Aorta (tissue), 5 donors: ENCODE measurements at places on chromosomes 16 and 17. TPM values are rescaled to one million over a fixed set of nuclear protein-coding genes. Genes with fewer than 3 reads are reported as not detected.
A peak's percentile ranks its signal among the peaks of the same experiment; 100 is the strongest.

PIRT gene
- total RNA-seq, result 0.18 TPM

BAIAP2 gene
- 23.7 TPM for total RNA-seq

CCL14 gene
- 136 TPM for total RNA-seq

MYOCD gene
- total RNA-seq, result 91.6 TPM

CSH2 gene
- not detected for total RNA-seq

GRCh38 chr17:67619555-67619954 is 98.2 kb upstream of the NOL11 start:
- no peaks in the 10 kb centered on the region for H3K36me3 ChIP-seq
- H3K4me3 ChIP-seq, result no peak overlapping the region
- no peak for DNase-seq
- H3K27me3 ChIP-seq, result no peaks in the 10 kb centered on the region
- no peaks in the 10 kb centered on the region for H3K4me1 ChIP-seq

DNA sequence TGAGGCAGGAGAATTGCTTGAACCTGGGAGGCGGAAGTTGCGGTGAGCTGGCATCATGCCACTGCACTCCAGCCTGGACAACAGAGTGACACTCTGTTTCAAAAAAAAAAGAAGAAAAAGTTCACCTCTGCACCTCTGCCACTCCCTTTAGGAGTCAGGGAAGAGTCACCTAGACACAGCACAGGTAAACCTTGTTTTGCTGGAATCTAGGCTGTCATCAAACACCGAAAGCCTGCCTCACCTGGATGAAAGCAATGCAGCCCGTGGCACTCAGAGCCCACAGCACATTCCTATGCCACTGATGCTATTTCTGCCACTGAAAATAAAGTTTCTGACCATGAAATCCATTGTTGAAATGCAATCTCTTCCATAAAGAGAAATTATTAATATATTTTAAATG is 22.2 kb downstream of the CFAP52 start:
- no peaks in the 10 kb centered on the region for H3K36me3 ChIP-seq

GRCh38 chr17:40615068-40615840 is 32.4 kb downstream of the SMARCE1 start:
- H3K27ac ChIP-seq, result no peak overlapping the region
- no peak overlapping the region for H3K4me3 ChIP-seq
- no peaks in the 10 kb centered on the region for H3K36me3 ChIP-seq
- DNase-seq, result no peak
- no peaks in the 10 kb centered on the region for H3K4me1 ChIP-seq
- H3K27me3 ChIP-seq, result no peaks in the 10 kb centered on the region

GRCh38 chr17:78974635-78975591 is 4.8 kb downstream of the LGALS3BP start:
- H3K4me3 ChIP-seq, result no peak overlapping the region
- no peaks in the 10 kb centered on the region for H3K27me3 ChIP-seq
- DNase-seq, result peak; percentile 84

DNA sequence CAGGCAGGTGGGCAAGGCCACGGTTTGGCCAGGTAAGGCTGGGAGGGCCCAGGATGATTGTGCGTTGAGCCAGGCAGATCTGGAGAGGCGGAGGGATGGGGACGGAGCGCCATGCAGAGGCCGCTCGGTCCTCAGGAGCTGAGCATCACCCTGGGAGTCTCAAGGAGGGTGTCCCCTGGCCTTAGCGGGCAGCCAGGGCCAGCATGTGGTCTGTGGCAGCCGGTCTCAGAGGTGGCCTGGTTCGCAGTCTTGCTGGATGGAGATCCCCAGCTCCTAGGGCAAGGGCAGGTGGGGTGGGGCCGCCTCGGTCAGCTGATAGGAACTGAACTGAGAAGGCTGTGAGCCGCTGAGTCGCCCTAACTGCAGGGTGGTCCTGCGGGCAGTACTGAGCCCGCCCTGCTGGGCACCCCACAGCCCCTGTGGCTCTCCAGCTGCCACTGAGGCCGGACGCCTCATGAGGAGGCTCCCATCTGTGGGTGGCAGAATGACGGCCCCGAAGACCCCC is 11.6 kb upstream of the CDH15 start:
- H3K27ac ChIP-seq, result no peak overlapping the region
- no peaks in the 10 kb centered on the region for H3K27me3 ChIP-seq
- H3K4me3 ChIP-seq, result no peak overlapping the region

DNA sequence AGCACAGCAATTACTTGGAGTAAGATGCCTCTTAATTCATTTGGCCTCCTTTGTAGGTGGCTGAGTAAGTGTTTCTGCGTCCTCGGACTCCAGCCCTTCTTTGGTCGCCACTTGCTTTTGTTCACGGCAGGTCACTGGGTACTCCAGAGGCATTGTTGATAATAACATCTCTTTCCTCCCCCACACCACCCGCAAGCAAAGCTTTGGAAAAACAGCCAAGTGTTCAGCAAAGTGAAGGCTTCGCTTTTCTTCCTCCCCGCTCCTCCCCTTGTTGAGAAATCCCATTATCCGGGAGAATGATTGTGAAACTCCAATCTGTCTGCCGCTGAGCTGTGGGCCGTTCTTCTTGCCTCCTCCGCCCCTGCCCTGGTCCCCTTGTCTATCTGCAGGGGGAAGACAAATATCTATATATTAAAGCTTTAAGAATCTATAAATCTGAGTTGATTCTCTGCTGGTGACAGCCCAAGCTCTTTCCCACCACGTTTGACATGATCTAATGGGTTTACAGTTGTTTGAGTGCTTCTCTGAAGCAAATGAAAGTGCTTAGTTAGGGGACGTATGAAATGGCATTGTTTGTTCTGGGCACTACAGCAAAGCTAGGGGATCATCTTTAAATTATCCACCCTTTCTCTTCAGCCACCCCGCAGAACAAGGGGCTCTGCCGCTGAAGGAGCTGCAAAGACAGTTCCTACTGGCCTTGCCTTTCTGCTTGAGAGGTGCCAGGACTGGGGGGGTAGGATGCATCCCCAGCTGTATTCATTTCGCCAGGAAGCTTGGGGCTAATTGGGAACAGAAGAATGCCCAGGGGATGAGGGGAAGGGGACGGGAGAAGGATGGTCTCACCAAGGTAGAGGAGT is 167.1 kb downstream of the CCDC182 start:
- H3K36me3 ChIP-seq, result no peaks in the 10 kb centered on the region
- peaks cover 1% of the 10 kb centered on the region for H3K4me1 ChIP-seq
- no peaks in the 10 kb centered on the region for H3K27me3 ChIP-seq
- no peak overlapping the region for H3K27ac ChIP-seq

DNA sequence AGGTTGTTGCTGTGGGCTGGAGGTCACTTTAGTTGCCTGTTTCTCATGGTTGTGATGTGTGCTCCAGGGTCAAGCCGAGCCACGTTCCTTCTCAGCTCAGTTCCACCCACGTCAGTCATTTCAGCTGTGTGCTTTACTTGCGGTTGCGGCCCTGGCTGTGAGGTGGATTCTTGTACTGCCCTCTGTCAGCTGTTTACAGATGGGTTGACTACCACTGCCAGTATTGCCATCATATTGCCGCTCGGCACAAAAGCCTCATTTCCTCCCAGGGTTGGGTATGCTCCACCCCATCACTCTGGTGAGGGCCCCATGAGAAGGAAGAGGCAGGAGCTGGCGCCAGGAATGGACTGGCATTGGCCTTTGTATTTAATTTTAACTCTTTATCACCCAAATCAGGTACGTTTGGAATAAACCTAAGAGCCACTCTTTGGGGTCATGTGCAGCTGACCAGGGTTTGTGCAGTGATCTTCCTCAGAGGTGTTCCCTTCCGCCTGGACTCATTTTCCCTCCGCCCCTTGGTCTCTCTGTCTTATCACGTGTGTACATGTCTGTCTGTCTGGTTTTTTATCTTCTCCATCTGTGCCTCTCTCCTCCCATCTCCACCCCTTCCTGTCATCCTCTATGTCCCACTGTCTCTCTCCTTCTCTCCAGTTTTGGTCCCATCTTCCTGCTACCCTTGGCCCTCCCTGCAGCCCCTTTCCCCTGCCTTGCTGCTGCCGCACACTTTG is 25.0 kb downstream of the METTL22 start:
- no peaks in the 10 kb centered on the region for H3K36me3 ChIP-seq
- H3K27ac ChIP-seq, result no peak overlapping the region
- no peak overlapping the region for H3K4me3 ChIP-seq
- no peaks in the 10 kb centered on the region for H3K27me3 ChIP-seq
- no peak for DNase-seq

DNA sequence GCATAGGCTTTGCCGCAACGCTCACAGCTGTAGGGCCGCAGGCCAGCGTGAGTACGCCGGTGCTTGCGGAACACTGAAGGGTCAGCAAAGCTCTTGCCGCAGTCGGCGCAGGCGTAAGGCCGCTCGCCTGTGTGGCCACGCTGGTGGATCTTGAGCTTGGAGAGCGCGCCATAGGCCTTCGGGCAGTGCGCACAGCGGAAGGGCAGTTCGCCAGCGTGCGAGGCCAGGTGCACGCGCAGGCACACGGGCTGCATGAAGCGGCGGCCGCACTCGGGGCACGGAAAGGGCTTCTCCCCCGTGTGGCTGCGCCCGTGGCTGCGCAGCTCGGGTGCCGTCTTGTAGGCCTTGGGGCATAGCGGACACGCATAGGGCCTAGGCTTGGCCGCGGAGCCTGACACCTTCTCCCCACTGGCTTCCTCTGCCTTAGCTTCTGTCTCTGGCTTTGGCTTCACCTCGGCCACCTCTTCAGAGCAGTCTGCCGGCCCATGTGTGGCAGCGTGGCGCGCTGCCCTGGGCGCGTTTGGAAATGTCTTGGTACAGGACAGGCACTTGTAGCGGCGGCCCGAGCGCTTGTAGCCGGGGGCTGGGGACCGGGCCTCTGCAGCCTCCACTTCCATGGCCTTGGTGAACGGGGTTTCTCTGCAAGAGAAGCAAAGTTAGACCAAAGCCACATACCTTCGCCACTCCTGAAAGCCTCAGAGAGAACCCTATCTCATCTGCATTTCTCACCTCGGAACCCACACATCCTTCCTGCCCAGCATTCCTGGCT is 10.0 kb downstream of the ZNF668 start:
- H3K27me3 ChIP-seq, result no peaks in the 10 kb centered on the region
- H3K4me3 ChIP-seq, result no peak overlapping the region
- no peak overlapping the region for H3K27ac ChIP-seq
- no peak for DNase-seq
- H3K4me1 ChIP-seq, result no peaks in the 10 kb centered on the region

DNA sequence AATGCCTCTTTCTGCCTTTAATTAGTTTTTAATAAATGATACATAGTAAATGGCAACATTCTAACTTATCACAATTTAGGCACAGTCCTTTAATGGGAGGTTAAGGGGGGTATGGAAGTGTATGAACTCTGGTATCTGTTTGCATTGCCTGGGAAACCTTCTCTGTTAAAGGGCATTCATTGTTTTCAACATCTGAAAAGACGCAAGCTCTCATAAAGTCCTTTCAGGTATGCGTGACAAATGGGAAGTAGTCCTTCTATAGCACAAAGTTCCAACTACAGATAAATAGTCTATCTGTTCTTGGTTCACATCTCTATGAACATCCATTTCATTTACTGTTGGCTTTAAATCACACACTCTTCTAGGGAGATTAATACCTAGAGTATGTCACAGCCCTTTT is 298.0 kb upstream of the PMFBP1 start:
- no peak overlapping the region for H3K4me3 ChIP-seq
- DNase-seq, result no peak
- H3K36me3 ChIP-seq, result no peaks in the 10 kb centered on the region
- H3K27ac ChIP-seq, result no peak overlapping the region
- no peaks in the 10 kb centered on the region for H3K27me3 ChIP-seq

- no peak overlapping the region for H3K4me3 ChIP-seq
- no peak overlapping the region for H3K27ac ChIP-seq
- H3K27me3 ChIP-seq, result no peaks in the 10 kb centered on the region
- no peaks in the 10 kb centered on the region for H3K4me1 ChIP-seq
- DNase-seq, result peak; percentile 89
- H3K36me3 ChIP-seq, result no peaks in the 10 kb centered on the region
Measured at GRCh38 chr17:74862108-74862901, 2.6 kb upstream of the GRIN2C start.

- H3K27ac ChIP-seq, result no peak overlapping the region
- no peaks in the 10 kb centered on the region for H3K36me3 ChIP-seq
- DNase-seq, result no peak
- H3K27me3 ChIP-seq, result no peaks in the 10 kb centered on the region
- H3K4me3 ChIP-seq, result no peak overlapping the region
Measured at GRCh38 chr17:72099919-72100318, 20.9 kb upstream of the SOX9 start.

DNA sequence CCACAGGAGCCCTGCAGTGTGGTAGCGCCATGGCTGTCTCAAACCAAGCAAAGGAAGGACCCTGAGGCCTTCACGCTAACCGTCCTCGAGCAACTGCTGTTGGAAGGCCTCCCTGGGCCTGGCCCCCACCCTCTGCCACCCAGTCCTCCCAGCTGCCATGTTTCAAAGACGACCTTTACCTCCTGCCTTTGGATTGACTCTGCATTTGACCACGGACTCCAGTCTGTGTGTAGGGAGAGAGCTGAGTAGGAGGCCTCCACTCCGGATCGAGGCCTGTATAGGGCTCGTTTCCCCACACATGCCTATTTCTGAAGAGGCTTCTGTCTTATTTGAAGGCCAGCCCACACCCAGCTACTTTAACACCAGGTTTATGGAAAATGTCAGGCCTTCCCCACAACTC is 24.3 kb downstream of the PLCD3 start:
- no peak overlapping the region for H3K27ac ChIP-seq
- H3K36me3 ChIP-seq, result peaks cover 17% of the 10 kb centered on the region
- DNase-seq, result no peak
- H3K4me3 ChIP-seq, result no peak overlapping the region
- H3K27me3 ChIP-seq, result no peaks in the 10 kb centered on the region

DNA sequence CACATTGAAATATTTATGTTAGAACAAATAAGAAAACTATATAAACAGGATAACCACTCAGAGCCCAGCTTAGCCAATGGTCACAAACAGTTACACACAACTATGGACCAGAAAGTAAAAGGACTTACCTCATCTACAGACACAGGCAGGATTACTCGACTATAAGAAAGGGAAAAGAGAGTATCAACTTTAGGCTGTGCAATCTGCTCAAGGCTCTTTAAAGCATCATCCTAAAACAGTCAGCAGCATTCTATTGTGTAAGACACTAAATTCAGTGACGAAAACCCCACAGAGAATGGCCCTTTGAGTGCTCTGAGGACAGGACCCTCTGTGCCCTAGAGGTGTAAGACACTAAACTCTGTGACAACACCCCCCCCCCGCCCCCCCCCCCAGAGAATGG is 4.2 kb downstream of the PITPNA start:
- no peak for DNase-seq
- H3K4me1 ChIP-seq, result no peaks in the 10 kb centered on the region
- no peaks in the 10 kb centered on the region for H3K27me3 ChIP-seq
- no peak overlapping the region for H3K27ac ChIP-seq
- H3K36me3 ChIP-seq, result no peaks in the 10 kb centered on the region

GRCh38 chr17:8337802-8338752 is 1.6 kb upstream of the ODF4 start:
- H3K36me3 ChIP-seq, result no peaks in the 10 kb centered on the region
- H3K27ac ChIP-seq, result no peak overlapping the region
- H3K4me3 ChIP-seq, result no peak overlapping the region
- H3K27me3 ChIP-seq, result no peaks in the 10 kb centered on the region
- no peaks in the 10 kb centered on the region for H3K4me1 ChIP-seq

- no peak overlapping the region for H3K4me3 ChIP-seq
- H3K27ac ChIP-seq, result no peak overlapping the region
- H3K4me1 ChIP-seq, result no peaks in the 10 kb centered on the region
Measured at GRCh38 chr16:46729326-46729995, 18.7 kb downstream of the MYLK3 start.
